Muscle of leg (tissue), 16 donors: ENCODE measurements at places on chromosomes 12 and 14. TPM values are rescaled to one million over a fixed set of nuclear protein-coding genes. Genes with fewer than 3 reads are reported as not detected.

DNA sequence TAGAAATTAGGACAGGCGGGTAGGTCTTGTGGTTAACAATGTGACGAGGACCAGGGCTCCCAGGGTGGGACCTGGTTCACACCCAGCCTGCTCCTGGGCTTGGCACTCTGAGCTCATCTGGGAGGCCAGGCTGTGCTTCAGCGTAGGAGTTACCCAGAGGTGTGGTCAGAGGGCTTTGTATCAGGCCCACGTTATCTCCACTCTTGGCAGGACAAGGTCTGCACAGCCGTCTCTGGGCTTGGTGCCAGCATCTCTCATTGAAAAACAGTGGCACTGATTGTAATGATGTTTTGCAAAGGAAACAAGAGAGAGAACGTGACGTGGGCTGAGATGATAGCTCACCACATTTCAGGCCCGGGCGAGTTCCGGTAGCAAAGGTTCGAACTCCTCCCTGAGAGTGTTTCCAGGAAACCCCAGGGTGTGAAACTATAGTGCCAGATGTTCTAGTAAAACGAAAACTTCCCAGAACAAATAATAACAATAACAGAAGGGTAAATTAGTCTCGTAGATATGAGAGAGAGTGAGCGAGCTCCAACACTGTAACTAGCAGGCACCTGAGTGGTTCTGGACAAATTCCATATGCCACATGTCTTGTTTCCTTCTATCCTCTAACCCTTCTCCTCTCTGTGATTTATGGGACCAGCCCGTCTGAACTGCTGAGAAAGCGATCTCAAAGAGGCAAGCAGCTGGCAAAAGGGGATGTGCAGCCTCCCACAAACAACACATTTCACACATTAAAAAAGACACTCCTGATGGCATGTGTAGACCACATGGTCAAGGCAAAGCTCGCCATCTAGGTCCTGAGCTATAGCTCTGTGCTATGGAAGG, 227.3 kb downstream of the KTN1 start:
- DNase-seq = peak; percentile 72

- no peak for DNase-seq
These were observed 115.4 kb upstream of the VRK1 start for GRCh38 chr14:96681829-96682228.

DNA sequence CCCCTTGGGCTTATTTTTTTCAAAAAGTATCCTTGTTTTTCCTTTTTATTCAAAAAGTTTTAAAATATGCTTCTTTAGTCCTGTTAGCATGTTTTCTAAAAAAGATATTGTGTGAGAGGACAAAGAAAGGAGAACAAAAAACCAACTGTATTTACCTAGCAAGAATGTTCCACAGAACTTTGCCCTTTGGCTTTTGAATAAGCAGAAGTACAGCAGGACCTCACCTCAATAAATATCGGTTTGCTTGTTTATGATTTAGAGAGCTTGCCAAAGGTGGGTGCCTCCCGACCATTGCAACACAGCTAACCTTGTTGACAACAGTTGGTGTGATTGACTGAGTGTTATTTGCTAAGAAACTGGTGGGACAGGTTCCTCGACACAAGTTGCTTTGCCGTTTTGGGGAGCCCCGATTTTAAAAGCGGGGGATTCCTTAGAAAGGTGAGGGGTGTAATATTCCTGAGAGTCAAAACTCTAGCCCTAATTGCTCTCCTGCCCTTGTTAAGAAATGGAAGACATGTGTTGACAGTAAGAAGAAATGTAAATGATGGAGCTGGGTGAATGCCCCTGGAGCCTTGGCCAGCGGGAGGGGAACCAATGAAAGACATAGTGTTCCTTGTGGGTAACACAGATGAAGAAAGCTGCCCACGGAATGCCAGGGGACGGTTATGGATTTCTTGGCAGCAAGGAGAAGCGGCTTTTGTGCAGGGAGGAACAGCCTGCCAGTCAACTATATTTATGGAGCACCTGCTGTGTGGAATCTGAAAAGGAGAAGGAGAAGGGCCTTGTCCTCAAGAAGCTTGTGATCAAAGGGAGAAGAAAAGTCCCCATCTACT, 13.7 kb downstream of the MYBPC1 start:
- DNase-seq = peak; percentile 68

DNA sequence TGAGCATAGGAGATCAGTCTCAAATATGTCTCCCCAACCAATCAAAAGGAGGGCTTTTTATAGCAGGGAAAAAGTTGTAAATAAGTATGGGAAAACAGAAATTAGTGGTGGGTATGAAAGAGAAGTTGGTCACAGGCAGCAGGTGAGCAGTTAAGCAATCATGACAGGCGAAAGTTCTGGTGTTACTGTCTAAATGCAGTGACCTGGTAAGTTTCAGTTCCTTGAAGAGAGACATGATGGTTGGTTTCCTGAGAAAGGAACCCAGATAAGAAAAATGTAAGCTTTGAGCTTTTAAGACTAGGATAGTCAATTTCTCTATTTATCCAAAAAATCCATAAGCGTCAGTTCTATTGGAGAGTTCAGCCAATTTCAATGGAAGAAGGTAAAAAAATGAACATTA, 466.2 kb upstream of the FLRT2 start:
- DNase-seq = no peak

- no peak for DNase-seq
These were observed 45.5 kb downstream of the ZFP36L1 start for GRCh38 chr14:68747393-68747792.

- DNase-seq = no peak
These were observed 926.6 kb upstream of the TMEM132C start for GRCh38 chr12:127340381-127340780.

GRCh38 chr14:72901361-72901760, 7.5 kb upstream of the DPF3 start:
- DNase-seq = no peak

GRCh38 chr12:59389968-59390576, 205.8 kb upstream of the SLC16A7 start:
- DNase-seq = no peak

DNA sequence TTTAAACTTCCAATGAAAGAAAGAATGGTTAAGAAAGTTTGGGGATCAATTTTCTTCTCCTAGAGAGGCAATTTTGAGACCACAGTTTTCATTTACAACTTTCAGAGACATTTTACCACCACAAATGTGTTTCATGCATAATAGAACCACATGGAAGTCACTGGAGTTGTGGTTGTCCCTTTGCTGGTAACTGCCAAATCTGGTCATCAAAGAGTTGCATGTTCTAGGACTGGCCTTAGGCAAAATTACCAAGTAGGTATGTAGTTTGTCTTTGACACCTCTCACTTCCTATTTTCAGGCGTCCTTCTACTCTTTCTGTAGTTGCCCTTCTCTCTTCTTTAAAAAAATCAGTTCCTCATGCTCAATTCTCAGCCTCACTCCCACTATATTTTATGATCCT, 54.3 kb upstream of the TMX1 start:
- no peak for DNase-seq

DNA sequence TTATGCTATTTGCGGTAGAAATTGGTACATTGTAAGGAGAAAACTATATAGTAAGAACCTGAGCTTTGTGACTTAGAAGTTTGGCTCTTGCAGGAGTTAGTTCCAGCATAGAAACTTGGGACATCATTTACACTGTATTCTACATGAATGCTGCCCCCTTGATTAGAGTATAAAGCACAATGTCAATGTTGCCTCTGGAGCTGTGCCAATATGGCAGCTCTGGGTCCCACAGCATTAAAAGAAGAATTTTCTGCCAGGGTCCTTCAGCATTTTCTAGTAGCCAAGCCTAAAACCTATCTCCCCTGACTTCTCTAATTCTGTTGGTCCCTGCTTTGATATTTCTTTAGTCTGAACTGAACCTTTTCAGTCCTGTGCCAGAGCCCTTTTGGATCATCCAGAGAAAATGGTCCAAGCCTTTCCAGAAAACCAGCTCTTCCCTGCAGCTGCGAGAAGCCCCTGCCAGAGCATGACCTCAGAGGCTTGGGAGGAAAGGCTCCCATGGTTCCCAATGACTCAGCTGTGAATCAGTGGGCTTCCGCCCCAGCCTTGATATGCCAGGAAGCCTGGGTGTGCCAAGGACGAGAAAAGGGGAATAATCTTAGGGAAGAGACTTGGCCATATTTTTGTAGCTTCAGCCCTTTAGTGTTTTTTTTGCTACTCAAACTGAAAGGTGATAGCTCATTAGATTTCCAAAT, 43.2 kb downstream of the PLEKHG7 start:
- peak; percentile 98 for DNase-seq

- peak; percentile 57 for DNase-seq
These were observed 160.5 kb downstream of the PAH start for GRCh38 chr12:102756530-102756929.

DNA sequence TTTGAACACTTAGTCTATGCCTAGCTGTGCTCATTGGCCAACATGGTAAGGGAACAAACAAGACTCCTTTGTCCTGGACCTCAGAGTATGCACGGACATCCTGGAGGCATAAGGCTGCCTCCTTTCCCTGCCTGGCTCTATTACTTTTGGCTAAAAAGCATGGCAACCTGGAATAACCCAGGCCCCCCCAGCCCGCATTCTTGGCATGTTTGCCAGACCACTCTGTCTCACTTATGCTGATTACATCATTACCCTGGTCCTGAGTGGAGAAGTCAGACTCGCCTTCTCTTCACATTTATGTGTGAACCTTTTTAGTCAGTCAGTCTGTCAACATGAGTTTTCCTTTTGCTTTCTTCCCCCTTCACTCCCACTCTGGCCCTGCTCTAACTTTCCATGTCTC, 58.0 kb upstream of the ELK3 start:
- no peak for DNase-seq

DNA sequence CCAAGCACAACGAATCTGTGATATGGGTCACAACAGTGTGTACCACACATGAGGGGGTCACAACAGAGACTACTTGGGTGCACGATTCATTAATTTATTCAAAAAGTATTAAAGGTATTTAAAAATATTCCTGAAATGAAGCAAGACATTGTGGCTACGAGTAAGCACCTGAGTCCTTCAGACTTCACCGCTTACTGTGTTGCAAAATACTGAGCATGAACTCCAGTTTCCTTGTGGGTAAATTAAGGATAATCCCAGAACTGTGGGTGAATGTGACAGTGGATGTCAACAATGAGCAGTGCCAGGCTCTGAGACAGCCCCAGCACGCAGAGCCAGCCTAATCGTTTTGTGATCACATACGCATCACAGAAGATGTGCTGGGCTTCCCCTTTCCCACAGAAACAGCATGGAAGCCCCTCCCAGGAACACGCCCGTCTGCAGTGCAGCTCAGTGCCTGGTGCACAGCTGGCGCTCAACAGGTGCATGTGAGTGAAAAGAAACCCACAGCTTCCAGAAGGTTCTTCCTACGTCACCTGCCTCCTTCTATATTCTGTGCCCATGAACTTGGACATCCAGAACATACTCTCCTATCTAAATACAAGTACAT, 29.1 kb downstream of the CDC42BPB start:
- no peak for DNase-seq

GRCh38 chr14:66643344-66643743, 135.4 kb downstream of the GPHN start:
- no peak for DNase-seq

- DNase-seq = peak; percentile 86
These were observed 99.8 kb downstream of the PTGER2 start for GRCh38 chr14:52413729-52414408.

DNA sequence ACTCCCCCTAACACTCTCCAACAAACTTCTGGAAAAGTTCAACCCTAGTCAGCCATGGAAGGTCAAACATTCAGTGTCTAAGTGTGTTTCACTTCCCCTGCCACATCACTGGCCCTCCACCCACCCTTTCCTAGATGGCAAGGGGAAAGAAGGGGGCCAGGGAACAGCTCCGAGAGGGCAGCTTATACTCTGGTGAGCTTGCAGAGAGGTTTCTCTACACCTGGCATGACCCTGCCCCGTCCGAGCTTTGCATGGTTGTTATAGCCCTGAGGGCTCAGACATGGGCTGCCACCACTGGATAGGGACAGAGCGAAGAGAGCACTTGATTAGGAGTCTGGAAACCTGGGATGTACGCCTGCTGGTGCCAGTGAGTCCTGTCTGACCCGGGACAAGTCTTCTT, 4.0 kb downstream of the ACVRL1 start:
- DNase-seq = no peak

- no peak for DNase-seq
These were observed 36.5 kb downstream of the SSH1 start for GRCh38 chr12:108820707-108821406.

GRCh38 chr12:111780166-111780565, 13.4 kb downstream of the ALDH2 start:
- no peak for DNase-seq

DNA sequence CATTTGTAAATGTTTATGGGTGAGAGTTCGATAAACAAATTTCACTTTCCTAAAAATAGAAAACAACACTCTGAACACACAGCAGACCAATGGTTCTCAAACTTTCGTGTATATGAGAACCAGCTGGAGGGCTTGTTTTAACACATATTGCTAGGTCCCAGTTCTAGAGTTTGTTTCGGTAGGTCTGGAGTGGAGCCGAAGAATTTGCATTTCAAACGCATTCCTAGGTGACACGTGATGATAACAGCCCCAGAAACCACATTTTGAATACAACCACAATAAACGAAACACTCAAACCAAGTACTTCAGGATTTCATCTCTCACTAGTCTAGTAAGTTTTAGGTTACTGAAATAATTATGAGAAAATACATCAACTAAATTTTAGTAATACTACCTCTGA, 17.1 kb downstream of the SEC23A start:
- no peak for DNase-seq

GRCh38 chr12:69415471-69416275, 54.5 kb upstream of the FRS2 start:
- DNase-seq = peak; percentile 94

GRCh38 chr14:103139132-103140025, 16.1 kb downstream of the TNFAIP2 start:
- DNase-seq = no peak

DNA sequence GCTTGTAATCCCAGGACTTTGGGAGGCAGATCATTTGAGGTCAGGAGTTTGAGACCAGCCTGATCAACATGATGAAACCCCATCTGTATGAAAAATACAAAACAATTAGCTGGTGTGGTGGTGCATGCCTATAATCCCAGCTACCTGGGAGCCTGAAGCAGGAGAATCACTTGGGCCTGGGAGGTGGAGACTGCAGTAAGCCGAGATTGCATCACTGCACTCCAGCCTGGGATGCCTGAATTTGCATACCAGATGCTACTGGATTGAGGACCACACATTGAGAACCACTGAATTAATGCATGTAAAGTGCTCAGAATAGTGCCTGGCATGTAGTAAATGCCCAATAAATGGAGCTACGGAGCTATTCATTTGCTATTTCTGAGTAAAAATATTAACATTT, 14.9 kb upstream of the MYH7 start:
- no peak for DNase-seq

GRCh38 chr12:68675101-68675842, 11.5 kb upstream of the NUP107 start:
- no peak for DNase-seq

GRCh38 chr12:87671757-87672156, 357.4 kb downstream of the C12orf50 start:
- DNase-seq = no peak

The GSG1 gene
- polyA plus RNA-seq = 12.4 TPM

The ERBB3 gene
- polyA plus RNA-seq = 161 TPM

The NOVA1 gene
- 11.8 TPM for polyA plus RNA-seq

The HOXC4 gene
- 22.0 TPM for polyA plus RNA-seq

The GUCY2C gene
- 1.5 TPM for polyA plus RNA-seq

The LRTM2 gene
- polyA plus RNA-seq = 0.14 TPM

The FOXN4 gene
- 0.15 TPM for polyA plus RNA-seq

The RNASE3 gene
- polyA plus RNA-seq = 0.18 TPM

The TEX52 gene
- polyA plus RNA-seq = 0.27 TPM

The ESYT1 gene
- polyA plus RNA-seq = 88.0 TPM

The TTC9 gene
- polyA plus RNA-seq = 6.3 TPM

The BCDIN3D gene
- 5.4 TPM for polyA plus RNA-seq

The C12orf50 gene
- polyA plus RNA-seq = 0.12 TPM
